IPS-NIHi11 (cell line): ENCODE measurements at places on chromosomes 1 and 21.
A peak's percentile ranks its signal among the peaks of the same experiment; 100 is the strongest.

GRCh38 chr1:24931468-24932231, 1.6 kb upstream of the RUNX3 start:
- no peak for DNase-seq

DNA sequence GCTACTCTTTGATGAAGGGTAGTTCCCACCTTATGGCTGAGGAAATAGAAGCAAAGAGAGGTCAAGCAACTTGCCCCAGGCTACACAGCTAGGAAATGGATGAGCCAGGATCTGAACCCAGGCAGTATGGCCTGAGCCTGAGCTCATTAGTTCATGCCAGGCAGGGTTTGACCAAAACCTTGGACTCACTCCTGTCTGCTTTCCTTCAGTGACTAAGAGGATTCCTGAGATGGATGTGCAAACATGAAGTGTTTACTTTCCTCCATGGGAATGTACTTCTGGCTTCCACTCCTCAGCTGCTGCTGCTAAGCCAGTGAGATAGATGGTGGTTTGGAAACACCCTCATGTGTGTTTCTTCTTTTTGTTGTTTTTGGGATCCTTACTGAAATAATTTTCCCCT, 35.1 kb upstream of the ERRFI1 start:
- DNase-seq, result no peak

GRCh38 chr1:109928591-109929111, 18.0 kb downstream of the CSF1 start:
- no peak for DNase-seq

GRCh38 chr1:15546641-15547040, 20.0 kb downstream of the DNAJC16 start:
- DNase-seq, result no peak

DNA sequence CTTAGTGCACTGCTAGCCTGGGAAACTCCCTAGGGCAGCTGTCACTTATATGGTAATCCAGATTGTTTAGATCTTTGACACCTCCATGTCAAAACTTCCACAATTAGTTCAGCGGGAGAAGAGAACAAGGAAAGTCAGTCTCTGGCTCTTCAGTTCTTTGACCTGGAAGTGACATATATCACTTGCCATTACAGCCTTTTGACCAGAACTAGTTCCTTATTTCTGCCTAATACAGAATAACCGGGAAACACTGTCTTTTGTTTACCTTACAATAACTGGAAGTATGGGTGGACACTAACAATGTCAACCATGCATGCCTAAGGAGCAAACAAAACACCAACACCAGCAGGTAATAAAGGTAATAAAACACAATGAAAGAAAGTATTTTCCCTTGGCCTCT, 68.3 kb downstream of the C4BPA start:
- no peak for DNase-seq

- no peak for DNase-seq
These were observed 75.8 kb upstream of the TSPAN2 start for GRCh38 chr1:115164940-115165705.

DNA sequence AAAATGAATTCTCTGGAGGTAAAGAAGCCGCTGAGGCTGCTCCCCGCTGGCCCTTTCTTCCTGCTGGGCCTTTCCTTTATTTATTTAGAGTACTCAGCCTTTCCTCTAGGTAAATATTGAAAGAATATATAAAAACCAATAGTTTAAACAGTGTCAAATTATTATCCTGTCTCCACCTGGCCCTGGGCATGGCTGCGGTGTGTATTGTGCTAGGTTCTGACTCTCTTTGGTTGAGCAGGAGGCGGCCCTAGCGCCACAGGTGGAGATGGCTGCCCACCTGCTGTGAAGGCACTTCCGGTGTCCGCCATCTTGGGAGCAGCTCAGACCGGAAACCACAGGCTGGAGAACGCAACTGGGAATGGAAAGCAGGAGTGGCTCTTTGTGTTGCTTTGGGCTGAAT, 29.0 kb upstream of the CLDN14 start:
- DNase-seq, result no peak

DNA sequence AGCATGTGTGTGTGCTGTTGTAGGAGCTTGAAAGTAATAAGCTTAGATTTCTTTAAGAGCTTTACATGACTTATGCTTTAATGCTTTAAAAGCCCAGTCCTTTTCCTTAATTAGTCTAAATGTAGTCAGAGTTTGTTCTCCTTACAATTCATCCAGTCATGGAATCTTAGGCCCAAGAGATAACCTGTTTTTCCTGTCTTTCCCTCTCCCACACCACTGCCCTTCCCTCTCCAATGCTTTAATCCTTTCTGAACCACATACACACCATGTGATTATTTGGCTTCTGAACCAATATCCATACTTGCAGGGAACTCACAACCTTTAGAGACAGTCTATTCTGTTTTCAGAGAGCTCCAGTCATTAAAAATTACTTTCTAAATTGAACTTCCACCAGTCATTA, 37.6 kb downstream of the ALG6 start:
- DNase-seq, result peak; percentile 24
